ENCODE measurements at places on chromosomes 1 and 21.

DNA sequence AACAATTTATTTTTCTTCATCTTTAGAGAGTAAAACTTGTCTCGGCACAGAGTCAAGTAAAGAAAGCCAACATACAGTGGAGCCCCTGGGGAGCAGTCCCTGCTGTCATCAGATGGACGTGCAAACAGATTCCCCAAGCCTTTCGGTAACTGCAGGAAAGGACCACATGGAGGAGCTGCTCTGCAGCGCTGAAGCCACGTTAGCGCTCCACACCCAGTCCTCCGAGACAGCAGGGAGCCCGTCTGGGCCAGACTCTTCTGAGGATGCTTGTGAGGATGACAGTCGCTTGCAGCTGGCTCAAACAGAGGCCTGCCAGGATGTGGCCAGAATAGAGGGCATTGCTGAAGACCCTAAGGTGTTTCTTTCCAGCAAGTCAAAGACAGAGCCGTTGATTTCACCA lies 77.1 kb upstream of the SCCPDH start:
- no peak for DNase-seq

DNA sequence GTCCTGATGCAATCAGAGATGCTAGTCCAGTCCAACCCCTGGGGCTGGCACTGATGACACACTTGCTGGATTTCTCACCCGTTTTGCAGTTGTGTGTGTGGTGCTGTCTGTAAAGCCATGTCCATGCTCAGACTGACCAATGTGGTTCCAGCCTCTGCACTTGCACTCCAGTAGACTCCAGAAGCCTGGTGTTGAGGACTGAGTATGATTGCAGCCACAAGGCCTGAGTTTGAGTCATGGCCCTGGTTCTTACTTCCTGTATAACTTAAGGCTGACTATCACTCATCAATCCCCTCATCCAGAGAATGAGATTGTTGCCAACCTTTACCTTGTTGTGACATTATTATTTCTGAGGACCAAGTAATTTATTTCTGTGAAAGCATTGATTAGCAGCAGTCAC lies 34.8 kb upstream of the IKBKE start:
- DNase-seq, result no peak

GRCh38 chr1:180166436-180166800 lies 11.7 kb downstream of the QSOX1 start:
- no peak for DNase-seq

GRCh38 chr1:39384305-39384704 lies 107.1 kb upstream of the BMP8A start:
- no peak for DNase-seq

DNA sequence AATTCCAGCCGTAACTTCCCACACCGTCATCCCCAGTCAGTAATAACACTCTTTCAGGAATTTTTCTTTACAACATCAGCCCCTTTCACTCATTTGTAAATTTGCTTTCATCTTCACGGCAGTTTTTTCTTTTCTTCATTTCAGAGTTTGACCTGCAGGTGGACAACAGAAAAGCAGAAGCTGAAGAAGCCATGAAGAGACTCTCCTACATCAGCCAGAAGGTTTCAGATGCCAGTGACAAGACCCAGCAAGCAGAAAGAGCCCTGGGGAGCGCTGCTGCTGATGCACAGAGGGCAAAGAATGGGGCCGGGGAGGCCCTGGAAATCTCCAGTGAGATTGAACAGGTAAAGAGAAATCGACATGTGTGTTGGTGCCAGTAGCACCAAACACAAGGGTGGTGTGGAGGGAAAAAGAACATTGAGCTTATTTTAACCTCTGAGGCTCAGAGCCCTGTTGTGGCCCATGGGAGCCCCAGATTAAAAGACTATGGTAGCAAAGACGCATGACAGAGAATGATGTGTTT lies 53.2 kb downstream of the LAMC2 start:
- DNase-seq, result no peak

DNA sequence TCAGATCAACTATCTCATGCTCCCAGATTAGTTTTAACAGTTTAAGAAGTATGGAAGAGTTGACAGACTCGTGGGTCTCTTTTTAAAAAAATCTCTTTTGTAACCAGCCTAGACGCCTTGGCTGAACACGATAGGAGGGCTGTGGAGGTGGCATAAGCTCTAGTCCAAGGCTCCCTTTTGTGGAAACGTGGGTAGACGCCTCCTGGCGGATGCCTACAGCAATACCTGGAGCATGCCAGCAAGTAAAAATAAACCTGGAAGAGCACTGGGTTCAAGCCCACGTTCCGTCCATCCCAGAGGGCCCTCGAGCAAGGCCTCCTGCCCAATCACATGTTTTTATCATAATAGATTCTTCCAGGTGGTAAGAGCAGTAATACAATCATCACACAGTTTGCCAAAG lies 87.9 kb downstream of the RGS7 start:
- DNase-seq, result no peak

DNA sequence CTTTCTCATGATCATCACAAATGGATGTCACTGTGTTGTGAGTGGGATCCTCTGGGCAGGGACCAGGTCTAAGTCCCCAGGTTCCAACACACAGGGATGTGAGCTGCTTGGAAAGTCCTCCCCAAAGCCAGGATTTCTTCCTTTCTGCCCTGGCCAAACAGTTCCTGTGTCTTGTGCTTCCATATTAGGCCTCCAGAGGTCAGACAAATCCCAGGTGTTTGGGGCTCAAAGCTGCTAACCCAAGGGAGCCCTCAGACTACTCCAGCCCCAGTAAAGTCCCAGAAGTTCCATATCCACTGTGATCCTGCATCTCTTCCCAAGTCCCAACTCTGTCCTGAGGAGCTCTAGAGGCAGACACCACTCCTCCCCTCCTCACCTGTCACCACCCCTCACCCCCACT lies 27.7 kb upstream of the MAGOH start:
- no peak for DNase-seq

- DNase-seq, result no peak
Measured at GRCh38 chr21:24658926-24659325, 948.4 kb downstream of the MRPL39 start.

GRCh38 chr21:18801468-18801867 lies 397.9 kb upstream of the TMPRSS15 start:
- DNase-seq, result no peak

DNA sequence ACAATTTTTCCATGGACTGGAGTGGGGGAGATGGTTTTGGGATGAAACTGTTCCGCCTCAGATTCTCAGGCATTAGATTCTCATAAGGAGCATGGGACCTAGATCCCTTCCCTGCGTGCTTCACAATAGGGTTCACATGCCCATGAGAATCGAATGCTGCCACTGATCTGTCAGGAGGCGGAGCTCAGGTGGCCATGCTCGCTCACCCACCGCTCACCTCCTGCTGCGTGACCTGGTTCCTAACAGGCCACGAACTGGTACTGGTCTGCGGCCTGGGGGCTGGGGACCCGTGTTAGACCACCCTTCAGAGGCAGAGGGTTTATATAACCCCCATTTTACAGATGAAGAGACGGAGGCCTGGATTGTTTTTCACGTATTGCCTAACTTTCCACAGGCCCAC lies 16.3 kb upstream of the SRSF4 start:
- DNase-seq, result no peak

- no peak for DNase-seq
Measured at GRCh38 chr1:63342402-63342801, 20.0 kb downstream of the FOXD3 start.

GRCh38 chr1:171438441-171438840 lies 46.9 kb upstream of the PRRC2C start:
- DNase-seq, result no peak

GRCh38 chr1:7565099-7565750 lies 205.9 kb upstream of the VAMP3 start:
- DNase-seq, result no peak

DNA sequence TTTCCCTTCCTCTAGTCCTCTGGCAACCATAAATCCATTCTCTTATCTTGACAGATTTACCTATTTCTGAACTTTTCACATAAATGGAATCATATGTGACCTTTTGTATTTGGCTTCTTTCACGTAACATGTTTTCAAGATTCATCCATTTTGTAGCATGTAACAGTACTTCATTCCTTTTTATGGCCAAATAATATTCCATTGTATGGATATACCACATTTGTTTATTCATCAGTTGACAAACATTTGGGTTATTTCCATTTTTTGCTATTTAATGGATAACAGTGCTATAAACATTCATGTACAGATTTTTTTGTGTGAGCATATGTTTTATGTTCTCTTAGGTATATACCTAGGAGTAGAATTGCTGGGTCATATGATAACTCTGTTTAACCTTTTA lies 54.0 kb downstream of the RPAP2 start:
- no peak for DNase-seq

GRCh38 chr1:57091642-57092041 lies 125.8 kb upstream of the C8B start:
- DNase-seq, result no peak

DNA sequence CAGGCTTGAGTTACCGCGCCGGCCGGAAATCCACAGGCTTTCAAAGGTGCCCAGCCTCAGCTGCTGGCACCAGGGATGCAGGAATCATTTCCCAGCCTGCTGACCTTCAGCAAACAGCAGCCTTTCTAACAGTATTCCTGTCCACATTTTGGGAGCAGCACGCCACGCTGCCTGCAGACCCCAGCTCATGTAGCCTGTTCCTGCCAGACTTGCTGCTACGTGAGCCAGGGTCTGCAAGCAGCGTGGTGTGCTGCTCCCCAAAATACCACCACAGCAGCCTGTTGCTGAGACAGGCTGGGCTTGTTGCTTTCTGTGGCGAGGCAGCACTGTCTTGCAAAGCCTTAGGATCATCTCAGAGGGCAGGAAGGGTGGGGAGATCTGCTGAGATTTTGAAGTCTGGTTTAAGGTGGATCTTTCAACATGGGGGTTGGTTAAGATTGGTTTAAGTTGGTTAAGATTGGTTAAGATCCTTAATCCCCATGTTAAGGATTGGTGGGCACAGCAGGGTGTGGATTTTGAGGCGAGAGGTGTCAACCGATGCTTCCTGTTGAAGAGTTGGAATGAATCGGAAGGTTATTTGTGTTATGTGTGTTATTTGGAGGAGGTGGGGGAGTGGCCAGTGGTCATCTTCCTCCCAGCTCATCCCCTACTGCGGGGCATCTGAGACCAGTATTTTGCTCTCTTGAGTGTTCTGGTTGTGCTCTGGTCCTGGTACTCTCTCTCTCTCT lies 12.9 kb downstream of the FAAH start:
- DNase-seq, result no peak

DNA sequence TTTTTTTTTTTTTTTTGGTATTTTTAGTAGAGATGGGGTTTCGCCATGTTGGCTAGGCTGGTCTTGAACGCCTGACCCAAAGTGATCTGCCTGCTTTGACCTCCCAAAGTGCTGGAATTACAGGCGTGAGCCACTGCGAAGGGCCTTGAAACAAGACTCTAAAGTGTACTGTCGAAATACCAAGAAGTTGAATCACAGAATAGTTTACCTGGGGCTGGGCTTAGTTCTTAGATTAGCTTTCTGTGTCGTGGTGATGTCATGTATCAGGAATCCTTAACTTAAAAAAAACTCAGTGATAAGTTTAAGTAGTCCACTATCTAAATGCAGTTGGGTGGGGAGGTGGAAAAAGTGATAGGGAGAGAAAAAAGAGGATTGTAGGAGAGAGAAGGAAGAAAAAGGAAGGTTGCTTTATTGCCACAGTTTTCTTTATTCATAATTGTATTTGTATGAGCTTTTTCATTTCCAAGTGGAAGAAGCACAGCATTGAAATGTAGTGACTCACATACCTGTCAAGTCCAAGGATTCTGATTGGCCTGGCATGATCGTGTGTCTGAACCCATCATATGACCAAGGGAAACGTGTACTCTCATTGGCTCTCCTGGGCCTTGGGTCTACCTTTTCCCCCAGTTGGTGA lies 13.4 kb downstream of the ITSN1 start:
- no peak for DNase-seq

DNA sequence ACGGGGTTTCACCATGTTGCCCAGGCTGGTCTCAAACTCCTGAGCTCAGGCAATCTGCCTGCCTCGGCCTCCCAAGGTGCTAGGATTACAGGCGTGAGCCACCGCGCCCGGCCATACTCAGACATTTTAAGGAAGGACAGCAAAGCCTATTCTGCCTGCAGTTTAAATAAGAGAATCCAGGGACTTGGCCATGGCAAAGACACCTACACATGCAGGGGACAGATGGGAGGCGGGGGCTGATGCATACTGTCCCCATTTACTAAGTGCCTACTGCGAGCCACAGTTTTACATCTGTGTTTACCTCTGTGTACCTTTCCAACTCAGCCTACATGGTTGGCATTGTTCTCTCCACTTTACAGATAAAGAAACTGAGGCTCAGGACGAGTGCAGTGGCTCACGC lies 25.4 kb downstream of the LDLRAD2 start:
- DNase-seq, result no peak

GRCh38 chr1:42430286-42431135 lies 25.3 kb downstream of the ZMYND12 start:
- DNase-seq, result no peak

DNA sequence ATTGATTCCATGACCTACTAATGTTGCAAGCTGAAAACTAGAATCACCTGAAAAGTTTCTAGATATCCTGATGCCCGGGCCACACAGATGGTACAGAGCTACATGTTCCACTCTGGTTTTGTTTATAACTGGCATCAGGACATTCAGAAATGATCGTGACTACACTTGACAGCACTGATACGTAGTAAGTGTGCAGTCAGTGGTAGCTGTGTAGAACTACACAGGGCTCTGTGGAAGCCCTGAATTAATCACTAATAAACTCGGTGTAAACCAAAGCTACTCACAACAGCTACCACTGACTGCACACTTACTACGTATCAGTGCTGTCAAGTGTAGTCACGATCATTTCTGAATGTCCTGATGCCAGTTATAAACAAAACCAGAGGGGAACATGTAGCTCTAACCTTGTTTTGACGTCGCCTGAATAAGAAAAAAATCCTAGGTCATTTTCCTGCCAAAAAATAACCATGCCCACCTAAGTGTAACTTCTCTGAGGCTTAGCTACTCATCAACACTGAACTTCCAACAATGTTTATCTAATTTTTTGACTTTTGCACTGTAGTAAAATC lies 149.7 kb downstream of the TGFBR3 start:
- DNase-seq, result no peak

- DNase-seq, result no peak
Measured at GRCh38 chr1:54375712-54376429, 30.3 kb downstream of the SSBP3 start.

GRCh38 chr1:157252473-157252872 lies 114.3 kb upstream of the ETV3 start:
- no peak for DNase-seq

GRCh38 chr1:31435471-31436409 lies 22.7 kb downstream of the SERINC2 start:
- DNase-seq, result no peak

GRCh38 chr1:168598892-168599291 lies 22.5 kb downstream of the XCL1 start:
- no peak for DNase-seq

GRCh38 chr1:115702959-115703358 lies 61.2 kb downstream of the VANGL1 start:
- DNase-seq, result no peak

GRCh38 chr1:230351514-230351913 lies 74.6 kb downstream of the PGBD5 start:
- DNase-seq, result no peak

GRCh38 chr1:160743266-160743665 lies 4.2 kb downstream of the SLAMF7 start:
- no peak for DNase-seq

DNA sequence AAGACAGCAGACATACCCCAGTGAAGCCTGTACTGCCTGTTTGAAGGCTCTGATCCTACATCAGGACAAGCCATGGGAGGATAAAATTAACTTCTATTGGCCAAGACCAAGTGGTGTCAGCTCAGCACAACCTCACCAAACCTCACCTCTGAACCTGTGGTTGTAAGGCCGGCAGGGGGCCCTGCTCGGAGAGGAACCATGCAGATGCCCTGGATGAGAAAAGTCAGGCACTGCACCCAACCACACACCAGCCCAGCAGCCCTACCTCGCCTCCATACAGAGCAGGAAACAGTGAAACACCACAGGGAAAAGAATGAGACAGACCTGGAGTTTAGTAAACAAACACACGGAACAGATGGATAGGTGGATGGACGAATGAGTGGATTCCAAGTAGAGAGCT lies 70.0 kb upstream of the PAX7 start:
- DNase-seq, result no peak

Measured in stimulated activated CD8-positive, alpha-beta memory T cell treated with anti-CD3 and anti-CD28 coated beads, Interleukin-4, amount 100 ng/mL, for 1 hour (primary cell).